ENCODE measurements at places on chromosomes 4 and X.

DNA sequence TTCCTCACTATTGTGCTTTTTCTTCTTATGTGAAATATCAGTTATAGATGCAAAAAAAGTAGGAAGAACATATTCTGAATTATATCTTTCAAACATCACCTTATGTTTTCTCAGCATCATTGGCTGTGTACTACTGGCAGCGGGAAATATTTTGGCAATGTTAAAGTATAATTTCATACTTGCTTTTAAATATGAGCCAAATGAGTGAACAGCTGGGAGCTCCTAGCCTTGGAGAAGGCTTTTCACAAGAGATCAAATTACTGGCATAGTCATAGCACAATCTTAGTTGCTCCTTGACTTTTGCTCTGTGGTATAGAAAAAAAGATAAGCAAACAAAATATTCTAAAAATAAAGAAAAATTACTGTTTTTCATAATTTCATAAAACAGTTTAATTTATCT, 1575.8 kb upstream of the PABPC4L start:
- no peak for DNase-seq

GRCh38 chrX:133374874-133375387, 40.4 kb downstream of the GPC4 start:
- DNase-seq = no peak

DNA sequence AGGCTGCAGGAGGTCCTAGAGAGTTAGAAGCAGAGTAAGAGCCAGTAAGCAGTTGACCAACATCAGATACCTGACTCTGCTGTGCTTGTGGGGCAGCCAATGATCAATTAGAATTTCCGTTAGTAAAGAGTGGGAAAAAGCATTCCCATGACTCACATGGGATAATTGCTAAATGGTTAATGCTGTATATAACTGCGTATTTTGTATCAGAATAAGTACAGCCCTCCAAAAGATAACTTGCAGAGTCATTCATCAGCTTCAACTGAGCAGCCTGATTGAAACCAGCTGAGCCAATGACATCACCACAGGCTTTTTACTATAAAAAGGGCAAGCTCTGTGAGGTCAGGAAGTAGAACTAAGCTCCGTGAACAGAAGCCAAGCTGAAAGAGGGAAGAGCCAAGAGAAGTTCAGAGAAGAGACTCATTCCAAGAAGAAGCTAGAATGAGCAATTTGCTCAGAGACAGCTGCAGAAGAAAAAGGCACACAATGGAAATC, 67.9 kb downstream of the PPP3CA start:
- DNase-seq = no peak

- DNase-seq = no peak
Observed at GRCh38 chrX:52118262-52118661, 49.3 kb upstream of the MAGED4B start.

DNA sequence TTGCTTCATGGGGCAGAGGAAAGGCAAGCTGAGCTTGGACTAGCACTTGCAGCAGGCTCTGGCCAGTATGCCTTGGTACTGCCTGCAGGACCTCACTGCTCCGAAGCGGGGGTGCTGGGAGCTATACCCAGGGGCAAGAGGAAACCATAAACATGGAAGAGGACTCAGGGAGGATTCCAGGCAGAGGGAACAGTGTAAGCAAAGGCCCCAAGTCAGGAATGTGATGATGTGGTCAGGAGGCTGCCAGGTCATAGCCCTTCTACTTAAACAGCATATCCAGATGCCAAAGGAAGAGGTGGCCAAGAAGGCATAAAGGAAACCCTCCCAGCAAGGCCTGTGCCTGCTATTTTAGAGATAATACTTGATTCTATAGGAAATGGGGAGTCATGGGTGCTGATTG, 31.1 kb downstream of the RAB40AL start:
- DNase-seq = no peak

GRCh38 chrX:9466124-9466495, 1.3 kb downstream of the TBL1X start:
- no peak for DNase-seq

DNA sequence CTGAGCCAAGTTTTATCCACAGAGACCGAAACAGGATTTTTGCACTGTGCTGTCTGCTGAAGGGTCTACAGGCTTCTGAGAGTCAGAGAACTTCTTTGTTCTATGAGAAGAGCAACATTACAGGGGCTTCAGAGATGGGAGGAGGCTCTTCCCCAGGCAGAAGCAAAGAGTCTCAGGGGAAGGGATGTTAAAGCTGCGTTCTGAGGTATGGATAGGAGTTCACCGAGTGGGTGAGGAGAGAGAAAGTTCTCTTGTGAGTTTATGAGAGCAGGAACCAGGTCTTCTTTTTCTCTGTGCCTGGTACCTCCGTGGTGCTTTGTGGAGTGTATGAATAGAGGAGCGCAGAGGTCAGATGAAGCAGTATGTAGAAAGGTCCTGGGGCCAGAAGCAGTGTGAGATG, 155.1 kb downstream of the PDGFRA start:
- no peak for DNase-seq

DNA sequence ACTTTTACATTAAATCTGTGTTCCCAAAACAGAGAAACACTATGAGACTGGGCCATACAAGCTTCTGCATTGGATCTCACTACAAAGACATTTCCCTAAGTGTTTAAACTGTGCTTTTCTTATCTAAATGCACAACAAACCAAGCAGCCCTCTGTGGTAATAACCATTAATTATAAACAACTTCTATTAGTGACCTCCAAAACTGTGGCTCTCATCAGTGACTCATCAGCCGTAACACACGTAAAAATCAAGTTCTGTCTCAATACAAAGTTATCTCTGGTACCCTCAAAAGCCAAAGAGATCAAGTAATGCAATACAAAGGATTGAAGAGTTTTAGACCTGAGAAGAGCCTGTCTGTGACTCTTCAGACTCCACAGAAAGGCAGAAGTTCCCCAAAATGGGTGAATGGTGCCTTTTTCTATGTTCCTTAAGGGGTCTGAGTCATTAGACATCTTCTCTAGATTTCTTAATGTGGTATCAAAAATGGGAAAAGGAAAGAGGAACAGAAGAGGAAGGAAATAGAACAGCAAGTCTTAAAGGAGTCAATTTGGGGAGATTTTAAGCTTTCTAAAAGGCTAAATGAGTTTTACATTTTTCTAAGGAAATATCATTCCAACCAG, 189.8 kb upstream of the PPP1R2C start:
- DNase-seq = no peak

DNA sequence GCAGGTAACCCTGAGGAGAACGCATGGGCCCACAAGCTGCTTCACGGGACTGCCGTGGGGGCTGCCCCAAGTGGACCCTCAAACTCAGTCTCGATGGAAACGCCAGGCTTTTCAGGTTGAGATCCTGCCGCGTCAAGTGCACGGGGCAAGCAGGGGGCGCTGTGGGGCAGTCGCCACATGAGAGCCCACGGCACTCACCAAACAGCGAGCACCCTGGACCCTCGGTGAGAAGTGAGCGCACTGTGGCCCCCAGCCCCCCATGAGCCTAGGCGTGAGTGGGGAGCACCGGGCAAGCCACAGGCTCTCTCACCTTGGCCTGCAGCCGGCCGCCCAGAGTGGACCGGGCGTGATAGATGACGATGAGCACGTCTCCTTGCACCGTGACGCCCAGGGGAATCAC, 50.9 kb upstream of the CPLX1 start:
- no peak for DNase-seq

DNA sequence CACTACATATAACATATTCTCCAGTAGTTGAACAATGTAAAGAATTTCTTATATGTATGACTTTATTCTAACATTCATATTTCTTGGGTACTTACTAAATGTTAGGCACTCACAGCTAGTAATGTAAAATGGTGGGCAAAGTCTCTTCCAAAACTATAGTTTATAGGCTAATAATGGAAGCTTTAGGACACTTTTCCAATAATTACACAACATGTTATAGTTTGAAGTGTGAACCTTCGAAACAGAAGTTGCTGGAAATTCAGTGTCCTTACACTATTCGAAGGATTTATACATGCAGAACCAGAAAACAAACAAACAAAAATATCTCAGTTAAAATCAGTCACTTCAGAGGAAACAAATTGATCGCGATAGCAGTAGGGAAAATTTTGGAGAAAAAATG, 212.6 kb downstream of the DMD start:
- DNase-seq = no peak

GRCh38 chr4:15414551-15415091, 13.2 kb upstream of the C1QTNF7 start:
- no peak for DNase-seq

DNA sequence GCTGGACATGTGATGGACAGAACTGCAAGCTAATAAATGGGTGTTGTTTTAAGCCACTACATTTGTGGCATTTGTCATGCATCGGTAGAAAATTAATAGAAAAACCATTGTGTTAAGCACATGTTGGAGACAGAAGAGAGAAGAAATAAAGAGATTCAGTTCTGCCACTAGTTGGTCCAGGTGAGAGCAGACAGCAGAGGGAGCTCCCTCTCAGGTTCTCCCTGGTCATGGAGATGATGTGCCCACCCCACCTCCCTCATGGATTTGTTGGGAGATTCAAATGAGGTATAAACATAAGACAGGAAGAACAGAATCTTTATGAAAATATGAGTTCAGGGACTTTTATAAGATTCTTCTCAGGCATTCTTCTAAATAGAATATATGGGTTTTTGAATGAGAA, 36.8 kb upstream of the OCIAD2 start:
- DNase-seq = no peak

DNA sequence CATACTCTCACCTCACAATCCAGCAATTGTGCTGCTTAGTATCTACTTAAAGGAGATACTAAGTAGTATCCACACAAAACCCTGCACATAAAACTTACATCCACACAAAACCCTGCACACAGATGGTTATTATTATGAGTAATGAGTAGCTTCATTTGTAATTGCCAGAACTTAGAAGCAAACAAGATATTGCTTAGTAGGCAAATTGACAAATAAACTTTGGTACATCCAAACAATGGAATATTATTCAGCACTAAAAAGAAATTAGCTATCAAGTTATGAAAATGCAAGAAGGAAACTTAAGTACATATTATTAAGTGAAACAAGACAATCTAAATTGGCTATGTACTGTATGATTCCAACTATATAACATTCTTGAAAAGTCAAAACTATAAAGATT, 80.6 kb downstream of the NPY2R start:
- DNase-seq = no peak

GRCh38 chrX:70664726-70665125, 220.1 kb downstream of the DLG3 start:
- no peak for DNase-seq

- DNase-seq = no peak
Observed at GRCh38 chr4:42497142-42497910, 100.0 kb downstream of the SHISA3 start.

GRCh38 chr4:141898346-141898745, 262.0 kb downstream of the IL15 start:
- DNase-seq = no peak

- DNase-seq = no peak
Observed at GRCh38 chr4:136900696-136901095, 631.6 kb downstream of the PCDH18 start.

- no peak for DNase-seq
Observed at GRCh38 chr4:176641237-176641636, 151.5 kb downstream of the VEGFC start.

- no peak for DNase-seq
Observed at GRCh38 chrX:48998391-48998790, 3.7 kb downstream of the GRIPAP1 start.

DNA sequence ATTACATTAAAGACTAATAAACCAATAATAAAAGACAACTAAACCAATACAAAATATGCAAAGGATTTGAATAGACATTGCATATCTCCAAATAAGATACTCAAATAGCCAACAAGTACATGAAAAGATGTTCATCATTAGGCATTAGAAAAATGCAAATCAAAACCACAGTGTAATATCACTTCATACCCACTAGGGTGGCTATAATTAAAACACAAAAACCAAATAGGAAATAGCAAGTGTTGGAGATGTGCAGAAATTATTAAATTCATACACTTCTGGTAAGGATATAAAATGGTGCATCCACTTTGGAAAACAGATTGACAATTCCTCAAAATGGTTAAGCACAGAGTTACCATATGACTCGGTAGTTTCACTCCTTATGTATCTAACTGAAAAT, 860.8 kb upstream of the DIAPH2 start:
- DNase-seq = no peak

DNA sequence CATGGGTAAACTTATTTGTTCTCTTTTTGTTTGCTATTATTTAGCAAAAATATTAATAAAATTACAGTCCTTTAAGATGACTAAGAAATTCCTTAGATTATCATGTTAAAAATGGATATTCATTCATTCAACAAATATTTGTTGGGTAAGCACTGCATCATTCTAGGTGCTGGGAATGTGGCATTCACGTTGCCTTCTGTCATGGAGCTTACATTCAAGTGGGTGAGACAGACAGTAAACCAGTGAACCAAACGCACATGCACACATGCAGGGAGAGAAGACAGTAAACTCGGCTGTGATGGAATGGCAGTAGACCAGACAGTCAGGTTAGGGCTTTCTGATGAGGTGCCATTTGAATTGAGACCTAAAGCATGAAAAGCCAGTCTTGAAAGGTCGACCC, 91.8 kb downstream of the STOX2 start:
- no peak for DNase-seq

DNA sequence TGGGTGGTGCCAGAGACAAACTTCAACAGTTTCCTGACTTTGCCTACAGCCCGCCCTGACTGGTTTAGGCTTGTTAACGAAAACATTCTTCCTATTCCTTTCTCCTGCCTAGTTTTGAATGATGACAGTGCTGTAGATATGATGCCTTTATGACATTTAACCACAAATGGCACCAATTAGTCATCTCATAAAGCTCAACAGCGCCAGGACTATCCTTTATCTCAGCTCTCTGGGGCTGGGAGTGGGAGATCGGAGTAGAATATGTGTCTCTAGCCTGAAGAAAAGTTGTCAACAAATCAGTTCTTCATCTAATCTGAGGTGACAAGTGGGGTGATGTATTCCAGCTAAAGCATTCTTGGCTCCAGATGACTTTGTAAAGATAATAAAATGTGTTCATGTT, 64.6 kb upstream of the SH3RF1 start:
- no peak for DNase-seq

DNA sequence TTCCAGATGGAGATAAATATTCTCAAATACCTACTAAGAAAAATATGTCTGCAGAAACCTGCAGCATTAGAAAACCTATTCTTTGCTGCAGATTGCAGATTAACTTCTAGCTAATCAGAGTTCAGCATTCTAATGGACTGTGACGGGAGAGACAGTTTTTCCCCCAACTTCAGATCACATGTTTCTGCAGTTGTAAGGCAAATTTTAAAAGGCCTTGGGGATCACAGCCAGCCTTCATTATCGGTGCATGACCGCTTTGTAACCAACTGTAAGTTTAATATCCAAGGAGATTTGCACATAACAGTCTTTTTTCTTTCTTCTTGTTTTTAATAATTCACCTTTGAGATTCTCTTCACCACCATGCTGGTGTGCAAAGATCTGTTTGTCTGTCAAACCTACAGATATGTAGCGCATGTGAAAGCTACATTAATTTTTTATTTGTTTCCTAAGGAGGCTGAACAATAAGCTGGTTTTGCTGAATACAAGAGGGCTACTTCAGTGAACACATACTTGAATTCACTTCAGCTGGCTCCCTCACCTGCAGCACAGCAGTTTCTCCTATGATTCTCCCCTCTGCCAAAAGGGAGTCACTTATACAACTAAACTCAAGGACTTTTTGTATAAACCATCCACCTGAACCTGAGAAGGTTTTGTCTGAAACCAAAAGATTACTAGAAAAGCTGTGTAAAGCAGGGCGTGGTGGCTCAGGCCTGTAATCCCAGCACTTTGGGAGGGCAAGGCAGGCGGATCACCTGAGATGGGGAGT, 488.5 kb downstream of the RPA4 start:
- no peak for DNase-seq

Measured in activated T-cell treated with anti-CD3 and anti-CD28 coated beads for 4 hours (primary cell).